ENCODE measurements at places on chromosomes 11 and 22. TPM values are rescaled to one million over a fixed set of nuclear protein-coding genes. Genes with fewer than 3 reads are reported as not detected.

DNA sequence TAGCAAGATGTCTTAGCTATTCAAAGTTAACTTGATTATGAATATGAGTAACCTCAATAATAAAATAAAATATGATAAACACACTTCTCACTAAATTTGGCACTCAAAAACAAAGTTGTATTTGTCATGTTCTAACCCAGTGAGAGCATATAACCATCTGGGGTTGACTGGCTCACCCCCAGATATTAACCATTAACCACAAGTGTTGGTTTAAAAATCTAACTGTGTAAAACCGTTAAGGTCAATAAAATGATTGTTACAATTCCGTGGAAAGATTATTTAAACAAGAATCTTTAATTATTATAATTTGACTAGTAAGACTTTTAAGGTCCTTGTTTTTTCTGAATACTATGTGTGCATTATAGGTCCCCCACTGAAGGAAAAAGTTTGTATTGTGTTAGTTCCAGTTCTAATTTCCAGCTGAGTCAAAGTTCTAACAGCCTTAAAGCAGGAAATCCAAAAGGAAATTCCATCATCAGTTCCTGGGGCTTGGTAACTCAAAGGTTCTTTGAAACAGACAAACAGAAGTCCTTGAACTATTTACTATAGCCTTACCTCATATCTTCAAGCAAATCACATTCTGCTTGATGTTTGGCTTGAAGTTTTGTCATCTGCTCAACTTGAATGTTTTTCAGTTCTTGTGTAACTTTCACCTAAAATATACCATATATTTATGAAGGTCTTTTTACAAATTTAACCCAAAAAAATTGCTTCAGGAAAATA lies 2.5 kb downstream of the FCHSD2 start:
- no peak for DNase-seq

DNA sequence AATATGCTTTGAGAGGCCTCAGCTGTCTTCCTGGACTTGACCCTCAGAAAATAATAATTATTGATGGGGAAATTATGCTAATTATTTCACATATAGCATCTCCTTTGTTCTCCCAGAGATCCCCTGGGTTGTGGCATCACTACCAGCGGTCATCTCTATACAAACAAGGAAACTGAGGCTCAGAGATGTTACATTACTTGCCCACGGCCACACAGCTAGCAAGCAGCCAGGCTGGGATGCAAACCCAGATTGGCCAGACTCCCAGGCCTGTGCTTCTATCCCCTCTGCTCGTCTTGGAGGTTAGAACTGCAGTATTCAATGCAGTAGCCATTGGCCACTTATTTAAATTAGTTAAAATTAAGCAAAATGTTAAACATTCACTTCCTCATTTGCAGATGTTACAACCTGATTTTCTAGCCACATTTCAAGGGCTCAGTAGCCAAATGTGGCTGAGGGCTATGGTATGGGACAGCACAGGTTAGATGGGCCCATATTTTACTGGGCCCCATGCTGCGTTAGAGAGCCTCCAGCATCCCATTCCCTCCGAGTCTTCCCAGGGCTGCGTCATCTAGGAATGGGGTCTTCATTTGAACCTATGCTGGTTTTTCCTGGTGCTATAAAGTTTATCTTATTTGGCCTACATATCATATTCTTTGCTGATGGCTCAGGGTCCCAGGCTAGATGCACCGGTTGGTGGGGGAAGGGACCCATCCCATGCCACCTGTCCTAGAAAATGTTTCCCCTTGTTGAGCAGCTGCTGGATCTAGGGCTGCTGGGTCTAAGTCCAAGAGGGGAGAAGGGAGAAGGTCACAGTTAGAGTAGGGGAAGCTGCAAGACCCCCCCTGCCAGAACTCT lies 2.2 kb downstream of the SLC35C1 start:
- DNase-seq: no peak

- no peak for DNase-seq
Observed at GRCh38 chr11:9772218-9772617, 108.3 kb downstream of the SWAP70 start.

DNA sequence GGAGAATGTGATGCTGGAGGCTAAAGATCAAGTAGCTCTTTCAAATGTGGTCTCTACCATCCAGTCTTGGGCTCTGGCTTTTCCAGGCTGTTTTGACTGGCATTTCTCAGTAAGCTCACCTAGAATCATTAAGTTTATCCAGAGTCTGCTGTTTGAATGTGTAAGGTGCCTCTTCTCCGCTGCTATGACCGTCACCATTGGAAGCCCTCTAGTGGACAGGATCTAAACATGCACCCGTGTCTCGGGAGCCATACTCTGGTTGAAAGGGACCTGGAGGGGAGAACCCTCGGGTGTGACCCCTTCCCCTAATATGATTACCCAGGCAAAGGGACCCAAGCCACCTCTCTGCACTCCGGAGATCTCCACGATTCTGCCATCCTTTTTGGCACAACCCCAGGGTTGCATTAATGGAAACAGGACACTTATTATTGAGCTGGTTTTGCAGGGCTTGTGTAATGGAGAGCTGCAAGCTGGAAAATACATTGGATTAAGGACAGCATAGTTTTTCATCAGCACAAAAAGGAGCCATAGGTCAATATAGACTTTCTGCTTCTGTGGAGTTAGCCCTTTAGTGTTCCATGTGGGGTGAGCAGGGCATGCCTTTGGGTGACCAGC lies 191.0 kb upstream of the LARGE1 start:
- DNase-seq: no peak

- no peak for DNase-seq
Observed at GRCh38 chr11:84906995-84907394, 720.1 kb downstream of the DLG2 start.

DNA sequence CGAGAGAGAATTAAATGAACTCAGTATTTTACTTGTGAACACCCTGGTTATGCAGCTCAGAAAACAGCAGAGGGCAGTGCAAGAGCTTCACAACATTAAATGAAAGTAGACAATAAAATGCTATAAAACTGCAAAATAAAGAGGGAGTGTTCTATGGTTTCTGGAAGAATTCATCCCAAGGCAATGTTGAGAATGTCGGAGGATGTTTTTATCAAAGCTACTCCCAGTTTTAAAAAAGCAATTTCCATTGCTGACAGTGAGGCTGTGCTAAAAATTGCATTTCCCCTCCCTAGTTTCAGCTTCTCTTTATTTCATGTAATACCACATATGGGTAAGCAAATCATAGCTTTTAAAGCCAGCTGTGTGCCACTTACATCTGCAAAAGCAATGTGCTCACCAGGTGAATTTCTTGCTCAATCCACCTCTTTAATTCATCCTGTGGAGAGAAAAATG lies 296.8 kb downstream of the RAB38 start:
- DNase-seq: no peak

GRCh38 chr22:45677063-45677462 lies 5.4 kb downstream of the ATXN10 start:
- no peak for DNase-seq

DNA sequence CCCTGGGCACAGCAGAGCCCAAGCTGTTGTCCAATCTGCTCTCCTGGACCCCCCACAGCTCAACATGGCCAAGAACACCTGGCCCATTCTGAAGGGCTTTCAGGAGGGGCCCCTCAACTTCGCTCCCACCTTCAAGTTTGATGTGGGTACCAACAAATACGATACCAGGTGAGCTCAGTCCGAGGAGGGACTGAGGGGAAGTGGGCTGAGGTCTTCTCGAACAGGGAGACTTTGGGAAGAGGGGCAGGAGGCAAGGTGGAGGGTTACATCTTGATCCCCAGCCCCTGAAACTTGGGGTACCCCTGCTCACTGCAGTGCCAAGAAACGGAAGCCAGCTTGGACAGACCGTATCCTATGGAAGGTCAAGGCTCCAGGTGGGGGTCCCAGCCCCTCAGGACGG lies 5.4 kb downstream of the INPP5J start:
- no peak for DNase-seq

- DNase-seq: no peak
Observed at GRCh38 chr11:69870766-69871165, 51.5 kb upstream of the FGF3 start.

- no peak for DNase-seq
Observed at GRCh38 chr22:50444663-50445062, 30.2 kb downstream of the SBF1 start.

GRCh38 chr22:49685116-49685515 lies 142.6 kb downstream of the BRD1 start:
- no peak for DNase-seq

- DNase-seq: no peak
Observed at GRCh38 chr11:110299006-110299785, 2.8 kb upstream of the RDX start.

DNA sequence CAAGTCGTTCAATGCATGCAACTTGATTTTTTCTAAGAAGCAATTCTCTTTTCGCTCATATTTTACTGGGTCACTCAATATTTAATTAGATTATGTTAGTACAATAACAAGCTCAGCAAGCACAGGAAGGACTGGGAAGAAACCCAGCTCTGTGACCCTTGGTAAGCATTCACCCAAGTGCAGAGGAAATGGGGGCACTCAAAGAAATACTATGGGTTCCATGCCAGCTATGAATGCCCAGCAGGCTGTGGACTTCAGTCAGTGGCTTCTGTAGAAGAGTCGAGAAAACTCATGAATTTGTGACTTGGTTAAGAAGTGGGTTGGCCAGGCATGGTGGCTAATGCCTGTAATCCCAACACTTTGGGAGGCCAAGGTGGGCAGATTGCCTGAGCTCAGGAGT lies 123.6 kb downstream of the GALNT18 start:
- DNase-seq: no peak

GRCh38 chr22:35462498-35463230 lies 62.7 kb downstream of the MCM5 start:
- no peak for DNase-seq

DNA sequence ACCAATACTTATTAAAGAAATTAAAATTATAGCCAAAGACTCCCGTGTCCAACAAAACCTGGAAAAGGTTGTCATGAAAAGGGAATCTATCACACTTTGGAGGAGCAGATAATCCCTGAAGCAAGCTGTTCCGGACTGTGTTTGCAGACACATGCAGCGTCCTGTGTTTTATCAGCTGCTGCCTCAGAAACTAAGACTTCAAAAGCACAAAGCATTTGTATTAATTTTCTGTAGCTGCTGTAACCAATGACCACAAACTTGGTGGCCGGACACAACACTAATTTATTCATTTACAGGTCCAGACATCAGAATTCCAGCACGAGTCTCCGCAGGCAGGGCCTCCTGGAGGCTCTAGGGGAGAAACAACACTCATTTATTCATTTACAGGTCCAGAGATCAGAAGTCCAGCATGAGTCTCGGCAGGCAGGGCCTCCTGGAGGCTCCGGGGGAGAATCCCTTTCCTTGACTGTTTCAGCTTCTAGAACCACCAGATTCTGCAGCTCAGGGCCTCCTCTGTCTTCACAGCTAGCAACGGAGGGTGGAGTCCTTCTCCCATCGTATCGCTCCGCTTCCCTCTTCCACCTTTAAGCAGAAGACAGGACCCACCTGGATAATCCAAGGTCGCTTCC lies 465.3 kb downstream of the BRD1 start:
- no peak for DNase-seq

DNA sequence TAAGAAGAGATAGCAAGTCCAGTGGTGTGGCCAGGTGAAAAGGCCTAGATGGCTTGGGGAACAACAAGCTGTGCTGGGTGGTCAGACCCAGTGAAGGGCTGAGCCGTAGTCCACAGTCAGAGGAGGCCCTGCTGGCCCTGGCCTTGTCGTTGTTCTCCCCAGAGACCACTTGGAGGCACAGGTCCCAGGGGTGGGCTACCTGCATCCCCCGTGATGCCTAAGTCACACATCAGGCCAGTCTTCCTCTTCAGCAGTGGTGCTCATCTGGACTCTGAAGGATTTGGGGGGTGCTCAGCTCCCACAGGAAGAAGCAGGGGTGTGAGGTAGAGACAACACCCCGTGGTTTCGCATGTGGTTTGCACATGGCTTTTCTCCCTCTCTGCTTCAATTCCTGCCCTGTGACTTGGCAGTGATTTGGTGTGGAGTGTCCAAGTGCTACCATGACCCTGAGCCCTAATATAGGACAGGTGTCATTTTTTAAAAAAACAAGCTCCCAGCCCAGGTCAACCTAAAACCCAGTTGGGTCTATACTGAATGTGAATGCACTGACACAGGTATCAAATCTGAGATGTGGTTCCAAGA lies 51.0 kb downstream of the ALX4 start:
- DNase-seq: no peak

DNA sequence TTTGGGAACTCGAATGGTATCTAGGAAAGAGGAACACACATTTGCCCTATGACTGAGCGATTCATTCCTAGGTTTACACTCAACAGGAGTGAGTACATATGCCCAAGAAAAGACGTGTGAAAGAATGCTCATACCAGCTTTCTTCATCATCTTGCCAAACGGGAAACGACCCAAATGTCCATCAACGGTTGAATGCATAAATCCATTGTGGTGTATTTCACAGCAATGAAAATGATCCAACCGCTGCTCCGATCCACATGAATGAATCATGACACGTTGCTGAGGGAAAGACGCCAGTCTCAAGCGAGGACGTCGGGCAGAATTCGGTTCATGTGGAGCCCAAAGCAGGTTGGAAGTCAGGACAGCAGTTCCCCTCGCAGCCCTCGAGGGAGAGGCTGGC lies 71.5 kb downstream of the CYTH4 start:
- DNase-seq: no peak

GRCh38 chr11:73539506-73540084 lies 58.3 kb downstream of the FAM168A start:
- DNase-seq: no peak

GRCh38 chr11:74011360-74012073 lies 2.6 kb upstream of the UCP3 start:
- peak; percentile 67 for DNase-seq

DNA sequence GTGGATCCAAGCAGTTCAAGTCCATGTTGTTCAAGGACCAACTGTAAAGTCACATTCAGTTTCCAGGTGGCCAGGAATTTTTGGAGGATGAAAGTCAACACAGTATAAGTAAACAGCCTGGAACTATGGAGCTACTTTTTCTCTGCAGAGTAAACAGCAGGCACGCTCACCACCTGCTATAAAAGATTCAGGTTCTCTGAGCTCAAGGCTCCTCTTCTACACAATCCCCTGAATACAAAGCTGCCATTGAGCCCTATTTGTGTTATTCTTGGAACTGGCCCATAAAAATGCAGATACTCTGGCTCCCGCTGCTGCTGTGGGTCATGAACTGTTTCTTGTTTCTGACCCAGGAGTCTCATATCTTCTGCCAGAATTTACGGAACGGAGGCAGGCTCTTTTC lies 56.9 kb upstream of the PRR5 start:
- DNase-seq: no peak

The UBQLN3 gene
- 0.49 TPM for total RNA-seq

The CST6 gene
- not detected for total RNA-seq

The INS gene
- not detected for total RNA-seq

The OR8G1 gene
- total RNA-seq: not detected

The GGTLC2 gene
- not detected for total RNA-seq

The ST14 gene
- total RNA-seq: 0.51 TPM

The OR51L1 gene
- not detected for total RNA-seq

The SLC22A8 gene
- not detected for total RNA-seq

The CCDC116 gene
- 0.43 TPM for total RNA-seq

The HEPHL1 gene
- total RNA-seq: not detected

The KIAA1671 gene
- 4.2 TPM for total RNA-seq

The CDC42EP1 gene
- total RNA-seq: 0.34 TPM

The CLCF1 gene
- total RNA-seq: 3.4 TPM

The SLC1A2 gene
- 0.69 TPM for total RNA-seq

The SLC22A9 gene
- not detected for total RNA-seq

Measured in naive thymus-derived CD4-positive, alpha-beta T cell (primary cell).